ENCODE measurements at places on chromosomes 12 and 14. TPM values are rescaled to one million over a fixed set of nuclear protein-coding genes. Genes with fewer than 3 reads are reported as not detected.

DNA sequence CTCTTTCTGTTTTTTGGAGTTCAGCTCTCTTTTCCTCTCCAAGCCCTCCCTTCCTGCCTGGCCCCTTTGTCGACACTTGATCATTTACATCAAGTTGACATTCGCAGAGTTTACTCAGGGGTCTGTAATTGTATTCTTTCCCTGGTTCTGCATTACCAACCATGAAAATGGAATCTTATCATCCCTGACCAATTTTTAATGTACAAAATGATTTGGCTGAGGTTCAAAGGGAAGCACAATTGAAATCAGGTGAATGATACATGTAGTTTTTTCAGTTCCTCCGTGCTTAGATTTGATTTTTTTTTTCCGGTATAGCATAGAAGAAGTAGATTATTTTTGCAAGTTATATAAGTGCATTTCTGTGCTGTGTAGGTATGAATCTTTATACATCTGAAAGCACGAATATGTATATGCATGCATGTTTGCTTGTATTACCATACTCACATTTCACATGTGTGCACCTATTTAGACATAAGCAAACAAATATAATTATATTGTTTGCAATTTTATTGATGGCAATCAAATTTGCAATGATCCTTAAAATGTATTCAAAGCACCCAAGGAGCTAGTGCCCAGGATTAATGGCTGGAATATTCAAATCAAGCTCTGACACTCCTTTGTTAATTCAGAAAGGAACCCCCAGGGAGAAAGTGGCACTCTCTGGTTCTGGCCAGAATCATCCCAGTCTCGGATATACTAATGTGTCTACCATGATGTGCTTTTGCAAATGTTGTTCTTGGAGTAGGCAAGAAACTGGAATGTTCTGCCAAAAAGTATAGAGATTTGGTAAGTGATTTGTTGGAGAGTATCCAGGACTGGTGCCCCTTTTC lies 189.3 kb downstream of the VRK1 start:
- no peak for DNase-seq

A2ML1 gene
- not detected for total RNA-seq

KRT85 gene
- total RNA-seq = not detected

KRT86 gene
- total RNA-seq = not detected

- no peak for DNase-seq
Observed at GRCh38 chr12:124564971-124565491, 2.4 kb downstream of the NCOR2 start.

GRCh38 chr12:29593001-29593400 lies 95.5 kb upstream of the OVCH1 start:
- no peak for DNase-seq

Measured in left cardiac atrium (tissue), 4 donors.